Gastrocnemius medialis (tissue), 4 donors: ENCODE measurements at places on chromosomes 11 and 22.

- no peak for DNase-seq
Measured at GRCh38 chr11:82790723-82791484, 57.2 kb upstream of the FAM181B start.

- DNase-seq: no peak
Measured at GRCh38 chr11:95917193-95918036, 6.5 kb downstream of the MTMR2 start.

- DNase-seq: no peak
Measured at GRCh38 chr11:35750981-35751663, 88.5 kb downstream of the TRIM44 start.

DNA sequence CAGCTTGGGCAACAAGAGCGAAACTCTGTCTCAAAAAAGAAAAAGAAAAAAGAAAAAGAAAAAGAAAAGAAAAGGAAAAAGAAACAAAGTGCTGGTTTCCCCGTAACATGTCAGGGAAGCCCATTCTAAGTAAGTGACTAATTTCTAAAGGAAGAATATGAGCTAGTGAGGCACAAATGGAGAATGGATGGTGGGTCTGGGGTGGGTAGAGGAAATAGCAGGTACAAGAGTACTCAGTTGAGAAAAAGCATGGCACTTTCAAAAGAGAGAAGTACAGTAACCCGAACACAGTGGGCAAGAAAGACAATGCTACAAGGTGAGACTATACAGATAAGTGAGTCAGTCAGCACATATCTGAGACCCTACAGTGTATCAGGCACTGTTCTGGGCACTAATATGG is 4.5 kb downstream of the MAJIN start:
- DNase-seq: no peak

- no peak for DNase-seq
Measured at GRCh38 chr11:65338676-65339075, 5.0 kb downstream of the DPF2 start.

DNA sequence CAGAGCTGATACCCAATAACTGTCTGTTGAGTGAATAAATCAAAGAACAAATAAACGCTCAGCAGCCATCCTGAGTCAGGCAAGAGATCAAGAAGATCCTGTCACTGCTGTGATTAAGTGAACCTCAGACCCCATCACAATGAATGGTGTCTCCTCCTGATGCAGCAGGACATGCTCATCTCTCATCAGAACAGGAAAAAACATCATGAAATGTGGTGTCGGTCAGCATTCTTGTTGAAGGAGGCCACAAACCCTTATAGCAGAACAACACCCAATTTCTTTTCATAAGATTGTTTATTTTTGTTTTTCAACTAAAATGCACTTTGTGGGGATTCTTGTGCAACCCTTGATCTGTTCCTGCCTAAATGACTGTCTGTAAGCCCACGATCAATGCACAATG is 60.3 kb downstream of the SYTL2 start:
- DNase-seq: no peak

- no peak for DNase-seq
Measured at GRCh38 chr11:67542971-67543370, 19.7 kb upstream of the CABP2 start.

DNA sequence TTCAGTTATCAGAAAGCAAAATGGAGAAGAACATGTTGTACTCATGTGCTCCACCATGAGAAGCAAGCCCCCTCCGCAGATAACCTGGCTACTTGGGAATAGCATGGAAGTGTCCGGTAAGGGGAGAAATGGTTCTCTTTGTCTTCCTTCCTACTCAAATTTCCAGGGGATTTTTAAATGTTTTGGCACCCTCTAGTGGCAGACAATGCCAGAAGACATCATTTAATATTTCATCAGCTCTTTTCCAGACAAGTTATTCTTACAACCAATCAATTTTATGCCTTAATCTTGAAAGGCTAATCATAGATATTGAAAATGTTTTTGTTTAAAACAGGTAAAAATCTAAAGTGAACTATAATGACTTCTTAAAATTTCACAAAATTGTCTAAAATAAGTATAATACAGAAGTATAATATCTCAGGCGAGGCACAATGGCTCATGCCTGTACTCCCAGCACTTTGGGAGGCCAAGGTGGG is 15.7 kb downstream of the CRTAM start:
- DNase-seq: no peak

- no peak for DNase-seq
Measured at GRCh38 chr11:68506908-68507307, 46.4 kb downstream of the PPP6R3 start.

- DNase-seq: peak; percentile 55
Measured at GRCh38 chr11:11977206-11977938, 31.1 kb downstream of the DKK3 start.

DNA sequence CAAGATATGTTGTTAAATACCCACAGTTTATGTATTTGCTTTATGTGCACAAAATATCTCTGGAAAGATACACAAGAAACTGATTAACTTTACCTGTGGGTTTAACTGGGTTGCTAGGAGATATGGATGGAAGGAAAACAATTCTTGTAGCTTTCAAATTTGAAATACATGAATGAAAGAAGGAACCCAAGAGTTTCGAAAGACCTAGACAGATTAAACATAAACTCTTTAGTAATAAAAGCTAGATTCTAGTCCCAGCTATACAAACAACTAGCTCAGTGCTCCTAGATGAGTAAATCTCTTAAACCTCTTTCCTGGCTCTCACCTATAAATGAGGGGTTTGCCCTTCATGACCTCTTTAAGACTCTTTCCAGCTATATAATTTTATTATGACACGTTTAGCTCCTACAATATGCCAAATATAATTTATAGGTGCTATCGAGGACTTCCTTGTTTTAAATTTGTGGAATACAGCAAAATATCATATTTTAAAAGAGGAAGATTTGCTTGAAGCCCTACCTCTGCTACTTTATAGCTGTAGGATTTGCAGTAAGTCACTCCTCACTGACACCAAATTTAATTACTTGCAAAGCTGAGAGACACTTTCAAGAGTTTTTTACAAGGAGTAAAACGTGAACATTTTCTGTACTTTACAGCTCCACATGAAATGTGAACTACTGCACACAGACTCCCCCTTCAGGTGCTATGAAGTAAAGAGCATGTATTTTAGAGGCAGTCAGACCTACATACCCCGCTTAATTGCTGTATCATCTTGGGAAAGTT is 50.7 kb downstream of the RRAS2 start:
- DNase-seq: no peak

- no peak for DNase-seq
Measured at GRCh38 chr11:96412761-96413381, 23.1 kb downstream of the JRKL start.

GRCh38 chr22:17910561-17911311 is 113.6 kb downstream of the MICAL3 start:
- peak; percentile 94 for DNase-seq
